ENCODE measurements at places on chromosomes 2 and 18.

GRCh38 chr2:185610301-185610700 is 128.3 kb upstream of the FSIP2 start:
- no peak for DNase-seq

DNA sequence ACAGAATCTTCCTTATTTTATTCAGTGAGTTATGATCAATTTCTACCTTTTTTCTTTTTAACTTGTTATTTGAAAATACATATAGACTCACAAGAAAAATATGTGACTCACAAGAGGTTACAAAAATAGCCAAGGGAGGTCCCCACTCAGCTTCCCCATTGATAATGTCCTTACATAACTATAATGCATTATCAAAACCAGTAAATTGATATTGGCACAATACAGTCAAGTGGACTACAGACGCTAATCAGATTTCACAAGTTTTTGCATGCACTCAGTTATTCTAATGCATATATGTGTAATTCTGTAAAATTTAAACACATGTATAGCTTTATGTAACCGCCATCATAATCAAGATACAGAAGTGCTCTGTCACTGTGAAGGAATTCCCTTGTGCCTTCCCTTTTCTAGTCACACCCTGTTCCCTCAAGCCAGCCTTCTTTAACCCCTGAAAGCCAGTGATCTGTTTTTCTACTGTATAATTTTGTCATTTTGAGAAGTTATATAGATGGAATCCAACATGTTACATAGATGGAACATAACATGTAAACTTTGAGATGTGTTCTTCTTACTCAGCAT is 118.4 kb downstream of the ALMS1 start:
- no peak for DNase-seq

GRCh38 chr2:22795287-22795866 is 589.6 kb upstream of the KLHL29 start:
- DNase-seq, result no peak

DNA sequence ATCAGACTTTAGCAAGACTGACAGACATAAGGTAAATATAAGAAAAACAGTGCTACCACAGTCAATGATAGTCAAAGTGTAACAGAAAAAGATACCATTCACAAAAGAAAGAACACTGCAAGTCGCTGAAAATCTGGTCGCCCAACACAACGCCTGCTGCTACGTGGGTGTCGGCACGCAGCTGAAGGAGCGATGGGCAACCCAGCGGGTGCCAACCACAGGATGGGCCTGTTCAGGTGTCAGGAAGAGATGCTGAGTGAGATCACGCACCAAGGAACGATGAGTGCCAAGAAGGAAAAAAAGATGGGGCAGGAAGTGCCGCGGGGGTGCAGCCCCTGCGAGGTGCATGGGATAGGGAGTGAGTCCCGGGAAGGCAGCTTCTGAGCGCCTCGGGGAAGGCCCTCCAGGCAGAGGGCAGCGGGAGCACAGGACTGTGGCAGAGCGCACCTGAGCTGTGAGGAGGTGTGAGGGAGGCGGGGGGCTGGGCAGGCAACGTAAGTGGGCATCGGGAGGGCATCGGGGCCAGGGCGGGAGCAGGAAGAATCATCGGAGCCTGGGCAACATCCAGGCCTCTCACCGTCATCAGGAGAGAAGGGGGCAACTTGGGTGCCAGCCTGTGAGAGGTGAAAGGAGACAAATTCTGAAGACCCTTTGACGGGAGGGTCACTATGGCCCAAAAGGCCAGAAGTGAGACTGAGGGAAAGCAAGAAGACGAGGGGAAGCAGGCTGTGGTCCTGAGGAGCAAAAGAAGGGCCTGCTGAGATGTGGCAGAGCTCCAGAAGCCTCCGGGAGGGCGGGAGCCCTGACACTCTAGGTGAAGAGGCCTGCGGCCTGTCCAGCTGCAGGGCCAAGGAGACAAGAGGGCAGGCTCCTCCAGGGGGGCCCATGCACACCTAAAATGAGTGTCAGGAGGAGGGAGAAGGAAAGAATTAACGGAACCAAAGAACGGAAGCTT is 14.8 kb upstream of the MTERF4 start:
- DNase-seq, result no peak

- DNase-seq, result no peak
These were observed 1.8 kb downstream of the ZBTB7C start for GRCh38 chr18:48407358-48407757.

- DNase-seq, result no peak
These were observed 2.3 kb downstream of the ACTR3 start for GRCh38 chr2:113892004-113892710.

DNA sequence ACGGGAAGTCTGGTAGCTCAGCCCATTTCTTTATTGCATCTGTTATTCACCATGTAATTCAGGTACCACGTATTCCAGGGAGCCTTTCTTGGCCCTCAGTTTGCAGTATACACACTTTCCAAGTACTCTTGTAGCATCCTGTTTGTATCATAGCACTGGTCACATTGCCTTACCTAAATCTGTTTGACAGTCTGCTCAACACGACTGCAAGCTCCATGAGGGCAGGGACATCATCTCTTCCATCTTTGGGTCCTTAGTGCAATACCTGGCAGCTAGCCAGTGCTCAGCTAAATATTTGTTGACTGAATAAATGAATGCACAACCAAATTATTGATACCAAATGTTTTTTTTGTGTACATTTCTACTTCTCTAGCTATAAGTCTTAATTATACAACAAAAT is 11.2 kb upstream of the IL18R1 start:
- DNase-seq, result no peak

- DNase-seq, result no peak
These were observed 75.4 kb downstream of the LCLAT1 start for GRCh38 chr2:30522421-30522820.

DNA sequence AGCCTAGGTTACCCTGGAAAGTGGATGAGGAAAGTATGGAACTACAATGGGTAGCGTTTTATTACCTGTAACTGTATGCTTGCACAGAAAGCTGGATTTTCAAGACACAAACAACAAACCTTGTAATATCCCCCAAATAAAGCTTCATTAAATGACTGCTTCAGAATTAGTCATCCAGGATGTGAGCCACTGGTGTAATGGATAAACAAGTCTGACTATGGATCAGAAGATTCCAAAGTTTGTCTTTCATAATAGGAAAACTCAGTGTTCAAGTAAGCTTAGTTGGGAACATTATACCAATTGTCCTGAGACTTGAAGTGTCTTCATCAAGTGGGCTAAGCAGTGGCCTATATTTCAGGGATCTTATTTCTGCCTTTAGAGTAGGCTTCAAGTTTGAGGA is 518.8 kb downstream of the LRP1B start:
- DNase-seq, result no peak

DNA sequence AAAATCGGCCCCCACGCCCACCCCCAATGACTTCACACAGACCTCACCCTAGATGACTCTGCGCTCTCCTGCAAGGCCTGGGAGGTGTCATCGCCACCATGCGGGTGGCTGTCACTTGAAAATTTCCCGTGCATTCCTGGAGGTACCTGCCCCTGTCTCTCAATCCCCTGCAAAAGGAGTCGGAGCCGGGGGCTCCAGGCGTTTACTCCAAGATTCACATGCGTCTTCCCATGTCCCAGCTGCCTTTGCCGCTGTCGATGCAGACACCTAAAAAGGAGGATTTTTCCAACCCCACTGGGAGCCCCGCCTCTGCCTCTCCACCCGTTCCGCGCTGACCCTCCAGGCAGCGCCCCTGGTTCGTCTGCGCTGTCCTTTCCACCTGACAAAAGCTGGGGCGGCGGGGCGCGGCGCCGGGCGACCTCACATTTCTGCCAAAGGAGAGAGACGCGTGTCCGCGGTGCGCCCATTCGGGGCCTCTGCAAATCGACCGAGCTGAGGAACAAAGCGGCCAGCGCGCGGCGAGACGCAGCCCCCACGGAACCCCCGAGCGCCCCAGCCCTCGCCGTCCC is 667 bp downstream of the REEP1 start:
- DNase-seq, result no peak

DNA sequence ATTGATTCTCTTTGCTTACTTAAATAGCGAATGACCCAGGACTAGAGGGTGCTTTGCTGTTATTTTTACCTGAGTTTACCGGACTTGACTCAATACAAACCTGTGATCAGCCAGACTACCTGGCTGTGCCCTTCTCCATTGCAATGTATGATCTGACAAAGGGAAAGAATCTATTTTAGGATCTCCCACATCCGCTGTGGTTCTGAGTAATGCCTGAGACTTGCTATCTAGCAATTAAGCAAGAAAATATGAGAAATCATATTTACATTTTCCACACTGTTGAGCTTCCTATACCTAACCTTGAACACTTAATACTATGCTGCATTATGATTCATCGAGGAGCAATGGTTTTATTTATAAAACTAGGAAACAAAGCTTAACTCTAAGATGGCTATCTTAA is 215.2 kb downstream of the RAD51AP2 start:
- no peak for DNase-seq

GRCh38 chr2:237121321-237121720 is 35.6 kb downstream of the COPS8 start:
- no peak for DNase-seq

- no peak for DNase-seq
These were observed 20.2 kb upstream of the ST3GAL5 start for GRCh38 chr2:85909005-85909404.

DNA sequence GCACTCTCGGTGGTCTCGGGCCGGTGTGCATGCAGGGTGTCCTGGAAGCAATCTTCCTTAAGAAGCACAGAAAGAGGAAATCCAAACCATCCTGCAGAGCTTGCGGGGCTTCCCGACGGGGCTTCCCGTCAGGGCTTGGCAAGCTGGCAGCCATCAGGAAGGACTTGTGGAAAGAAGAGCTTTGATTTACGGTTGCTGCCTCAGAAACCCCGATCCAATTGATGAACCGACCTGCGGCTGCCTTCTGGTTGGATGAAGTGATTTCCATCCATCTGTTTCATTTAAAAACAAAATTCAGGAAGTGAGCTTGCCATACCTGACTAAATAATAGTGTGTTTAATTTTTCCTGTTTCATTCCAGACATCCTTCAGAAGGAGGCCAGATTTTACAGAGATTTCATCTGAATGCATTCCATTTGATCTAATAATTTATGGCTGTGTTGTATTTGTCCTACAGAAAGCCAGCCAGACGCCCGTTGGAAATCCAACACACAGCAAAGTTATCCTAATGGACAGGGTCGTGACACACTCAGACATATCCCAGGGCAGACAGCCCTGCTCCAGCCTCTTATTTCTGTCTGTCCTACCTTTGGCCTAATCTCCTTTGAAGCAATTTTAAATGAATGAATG is 141.3 kb downstream of the SEPTIN10 start:
- DNase-seq, result no peak

- DNase-seq, result no peak
These were observed 62.1 kb downstream of the SCN3A start for GRCh38 chr2:165141601-165142354.

GRCh38 chr2:139045524-139045923 is 265.3 kb upstream of the NXPH2 start:
- no peak for DNase-seq

GRCh38 chr2:162524192-162524591 is 180.3 kb downstream of the GCA start:
- no peak for DNase-seq

- no peak for DNase-seq
These were observed 781.3 kb upstream of the ID2 start for GRCh38 chr2:7900593-7900992.

- DNase-seq, result no peak
These were observed 789.0 kb upstream of the RAB6C start for GRCh38 chr2:129190494-129190893.

DNA sequence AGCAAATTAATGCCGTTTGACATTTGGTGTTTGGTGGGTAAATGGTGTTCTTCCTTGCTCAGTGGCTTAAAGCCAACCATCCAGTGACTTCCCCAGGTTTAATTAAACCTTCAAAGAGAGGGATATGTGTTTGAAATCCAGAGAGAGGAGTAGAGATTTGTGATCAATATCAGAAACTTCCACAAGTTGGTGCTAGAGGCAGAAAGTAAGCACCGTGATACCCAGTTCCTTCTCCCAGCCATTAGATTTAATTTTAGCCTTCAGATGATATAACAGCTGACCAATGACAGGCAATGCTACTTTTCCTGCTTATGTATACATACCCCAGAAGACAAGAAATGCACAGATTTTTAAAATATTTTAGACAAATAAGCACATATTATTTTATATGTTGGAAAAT is 398.5 kb downstream of the CDH2 start:
- DNase-seq, result no peak

- DNase-seq, result no peak
These were observed 23.4 kb upstream of the TMEM37 start for GRCh38 chr2:119408221-119408619.

DNA sequence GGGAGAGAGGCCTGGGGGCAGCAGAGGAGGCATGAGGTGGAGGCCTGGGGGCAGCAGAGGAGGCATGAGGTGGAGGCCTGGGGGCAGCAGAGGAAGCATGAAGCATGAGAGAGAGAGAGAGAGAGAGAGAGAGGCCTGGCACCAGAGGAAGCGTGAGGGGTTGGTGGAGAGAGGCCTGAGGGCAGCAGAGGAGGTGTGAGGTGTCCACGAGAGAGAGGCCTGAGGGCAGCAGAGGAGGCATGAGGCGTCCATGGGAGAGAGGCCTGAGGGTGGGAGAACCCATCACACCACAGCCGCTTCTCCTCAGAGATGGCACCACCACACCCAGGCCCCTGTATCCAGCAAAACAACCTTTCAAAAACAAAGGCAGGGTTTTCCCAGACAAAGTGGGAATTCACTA is 55.7 kb upstream of the KCNG2 start:
- peak; percentile 0 for DNase-seq

DNA sequence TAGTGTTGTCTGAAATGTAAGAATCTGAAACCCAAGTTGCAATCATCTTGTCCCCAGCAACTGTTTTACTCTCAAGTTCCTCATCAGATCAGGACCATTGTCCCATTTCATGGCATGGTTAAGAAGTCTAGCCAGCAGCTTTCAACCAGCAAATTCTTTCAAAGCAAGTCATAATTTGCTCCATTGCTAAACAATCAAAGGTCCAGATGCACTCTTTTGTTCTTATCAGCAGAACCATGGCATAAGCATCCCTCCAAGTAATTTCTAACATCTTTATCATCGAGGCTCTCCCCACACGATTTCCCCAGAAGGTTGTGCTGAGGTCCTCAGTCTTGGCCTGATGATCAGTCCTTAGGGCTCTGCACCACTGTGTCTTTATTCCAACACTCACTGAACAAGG is 67.5 kb upstream of the APCDD1 start:
- no peak for DNase-seq

DNA sequence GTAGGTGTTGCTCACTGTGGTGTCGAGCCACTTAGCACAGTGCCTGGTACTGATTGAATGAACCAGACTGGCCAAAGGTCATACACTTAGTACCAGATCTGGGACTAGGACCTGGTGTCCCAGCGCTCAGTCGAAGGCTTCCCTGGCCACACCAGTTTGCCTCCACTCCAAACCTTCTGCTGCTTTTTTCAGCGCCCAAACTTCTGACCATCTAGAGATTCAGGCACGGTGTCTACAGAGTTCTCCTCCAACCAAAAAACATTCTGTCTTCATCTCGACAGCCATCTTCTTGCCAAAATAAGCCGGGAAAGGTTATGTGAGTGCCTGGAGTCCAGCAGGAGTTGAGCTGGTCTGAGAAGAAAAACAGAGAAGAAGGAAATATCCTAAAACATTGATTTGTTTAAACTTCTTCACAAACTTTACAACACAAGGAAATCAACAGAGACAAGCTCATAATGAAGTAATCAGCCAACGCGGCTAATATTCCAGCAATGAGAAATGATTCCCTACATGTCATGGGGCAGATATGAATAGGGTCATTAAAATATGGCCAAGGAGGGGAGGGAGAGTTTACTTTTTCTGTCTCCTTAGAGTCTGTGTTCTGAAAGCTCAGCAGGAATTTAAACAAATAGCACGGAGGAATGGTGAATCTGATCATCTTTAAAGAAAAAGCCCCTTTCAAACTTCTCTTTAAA is 2.3 kb upstream of the GLI2 start:
- no peak for DNase-seq

All from left hindlimb (tissue), 1 donor.